Stomach (tissue), 19 donors: ENCODE measurements at places on chromosomes 3 and 15. TPM values are rescaled to one million over a fixed set of nuclear protein-coding genes. Genes with fewer than 3 reads are reported as not detected.

The DAZL gene
- polyA plus RNA-seq: 0.62 TPM

The SLC49A4 gene
- polyA plus RNA-seq: 3.1 TPM

The TNFAIP8L3 gene
- polyA plus RNA-seq: 12.5 TPM

The FAM81A gene
- polyA plus RNA-seq: 0.93 TPM

The SLC22A14 gene
- 0.31 TPM for polyA plus RNA-seq

The ACKR4 gene
- polyA plus RNA-seq: 3.5 TPM

The SPINK8 gene
- polyA plus RNA-seq: not detected

The SCG5 gene
- 7.3 TPM for polyA plus RNA-seq

The PRSS50 gene
- polyA plus RNA-seq: 0.10 TPM

The C3orf52 gene
- 4.2 TPM for polyA plus RNA-seq

The TGM5 gene
- polyA plus RNA-seq: 1.5 TPM

The A4GNT gene
- polyA plus RNA-seq: 0.76 TPM

The MKRN2 gene
- polyA plus RNA-seq: 13.3 TPM

The ZNF662 gene
- polyA plus RNA-seq: 3.2 TPM

The GABRG3 gene
- not detected for polyA plus RNA-seq

The CTXND1 gene
- polyA plus RNA-seq: 0.93 TPM

The RTP3 gene
- polyA plus RNA-seq: not detected

The CASR gene
- 0.50 TPM for polyA plus RNA-seq

The PPP1R14D gene
- 1.4 TPM for polyA plus RNA-seq

The ALCAM gene
- polyA plus RNA-seq: 25.5 TPM

The ISL2 gene
- 2.1 TPM for polyA plus RNA-seq

The ARPP21 gene
- polyA plus RNA-seq: not detected

The PLCB2 gene
- 5.6 TPM for polyA plus RNA-seq

The CEP63 gene
- 14.7 TPM for polyA plus RNA-seq

The PTX3 gene
- 1.2 TPM for polyA plus RNA-seq

The SEMA6D gene
- 0.68 TPM for polyA plus RNA-seq

The PLA2G4F gene
- polyA plus RNA-seq: 3.8 TPM

The RPN1 gene
- polyA plus RNA-seq: 83.0 TPM

The RPL4 gene
- polyA plus RNA-seq: 2,638 TPM
